ENCODE measurements at places on chromosomes 5 and 9.

DNA sequence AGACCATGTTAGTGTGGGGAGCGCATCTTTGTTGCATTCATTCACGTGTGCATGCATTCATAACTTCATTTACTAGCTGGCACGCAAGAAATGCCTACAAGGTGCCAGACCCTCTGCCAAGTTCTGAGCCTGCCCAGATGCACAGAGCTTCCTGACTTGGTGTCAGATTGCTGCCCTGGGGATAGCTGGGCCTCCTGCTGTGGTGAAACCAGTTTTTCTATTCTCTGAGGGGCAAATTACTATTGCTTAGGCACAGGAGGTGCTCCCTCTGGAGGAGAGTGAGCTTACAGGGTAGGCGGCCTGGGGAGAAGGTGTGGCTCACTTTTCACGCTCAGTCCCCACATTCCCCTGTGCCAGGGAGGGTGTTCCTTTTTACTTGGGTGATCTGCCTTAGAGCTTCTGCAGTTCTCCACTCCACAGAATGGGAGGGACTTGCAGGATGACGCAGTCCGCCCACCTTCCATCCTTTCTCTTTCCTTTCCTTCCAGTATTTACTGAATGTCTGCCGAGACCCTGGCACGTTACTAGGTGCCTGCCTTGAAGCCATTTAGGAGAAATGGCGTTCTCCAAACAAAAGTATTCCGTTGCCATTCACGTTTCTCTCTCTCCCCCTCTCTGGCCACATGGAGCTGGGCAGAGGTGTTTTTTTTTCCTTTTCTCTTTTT is 27.9 kb upstream of the CTNNA1 start:
- DNase-seq = no peak

- DNase-seq = no peak
These were observed 56.5 kb upstream of the SEMA6A start for GRCh38 chr5:116631147-116631546.

GRCh38 chr5:105630803-105631202 is 2039.9 kb downstream of the EFNA5 start:
- DNase-seq = no peak

DNA sequence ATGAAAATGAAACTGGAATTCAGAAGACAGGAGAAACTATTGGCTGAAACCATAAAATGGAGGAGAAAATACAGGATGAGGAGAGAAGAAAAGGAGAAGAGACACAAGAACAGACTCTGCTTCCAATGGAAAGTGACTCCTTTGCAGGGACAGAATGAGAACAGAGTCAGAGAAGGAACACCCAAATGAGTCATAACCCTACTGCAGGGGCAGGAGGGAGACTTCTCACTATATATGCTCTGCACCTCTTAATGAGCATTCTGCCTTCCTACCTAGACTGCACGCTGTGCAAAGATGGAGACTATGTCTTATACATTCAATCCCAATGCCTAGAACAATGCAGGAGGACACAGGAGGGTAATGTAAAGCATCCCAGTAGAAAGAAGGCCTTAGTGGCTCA is 2.1 kb downstream of the SAXO1 start:
- no peak for DNase-seq

- DNase-seq = no peak
These were observed 5.8 kb downstream of the ANXA6 start for GRCh38 chr5:151151793-151152192.
